ENCODE measurements at places on chromosomes 5 and 9.

- DNase-seq, result no peak
Observed at GRCh38 chr5:19314840-19315239, 673.2 kb downstream of the CDH18 start.

DNA sequence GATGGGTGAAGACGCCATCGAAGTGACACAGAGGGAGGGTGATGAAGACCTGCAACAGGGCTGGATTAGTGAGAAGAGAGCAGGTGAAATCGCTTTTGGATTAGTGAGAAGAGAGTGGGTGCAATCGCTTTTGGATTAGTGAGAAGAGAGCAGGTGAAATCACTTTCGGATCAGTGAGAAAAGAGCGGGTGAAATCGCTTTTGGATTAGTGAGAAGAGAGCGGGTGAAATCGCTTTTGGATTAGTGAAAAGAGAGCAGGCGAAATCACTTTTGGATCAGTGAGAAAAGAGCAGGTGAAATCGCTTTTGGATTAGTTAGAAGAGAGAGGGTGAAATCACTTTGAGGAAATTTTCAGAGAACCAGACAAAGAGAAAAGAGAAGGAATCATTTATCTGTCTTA lies 67.2 kb upstream of the TRIO start:
- no peak for DNase-seq

DNA sequence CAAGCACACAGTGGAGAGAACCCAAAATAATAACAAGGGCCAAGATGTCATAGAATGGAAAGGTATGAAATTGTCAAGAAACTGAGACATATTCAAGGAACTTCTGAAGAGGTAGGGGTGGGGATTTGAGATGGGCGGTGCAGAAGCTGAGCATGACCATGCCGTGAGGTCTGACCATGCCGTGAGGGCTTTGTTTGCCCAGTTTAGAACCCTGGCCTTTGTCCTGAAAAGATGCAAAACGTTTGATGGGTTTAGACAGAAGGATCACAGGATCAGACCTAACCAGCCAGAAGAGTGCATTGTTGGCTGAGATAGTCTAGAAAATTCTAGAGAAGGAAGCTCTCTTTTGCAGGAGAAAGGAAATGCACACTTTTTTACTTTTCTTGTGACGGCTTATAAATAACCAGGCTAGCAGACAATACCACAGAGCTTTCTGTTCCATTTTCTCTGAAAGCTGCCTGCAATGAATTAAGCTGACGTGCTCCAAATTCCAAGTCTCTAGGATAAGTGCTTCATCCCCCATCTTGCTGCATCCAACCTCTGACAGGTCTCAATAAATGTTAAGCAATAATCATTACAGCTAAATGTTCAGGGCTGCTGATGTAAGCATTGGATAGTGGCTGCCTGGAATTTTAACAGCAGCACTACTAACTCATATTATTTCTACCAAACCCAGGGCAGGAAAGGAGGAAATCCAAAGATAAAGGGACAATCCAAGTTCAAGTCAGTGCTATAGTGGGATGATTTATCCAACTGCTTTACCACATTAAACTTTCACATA lies 110.9 kb upstream of the IL6ST start:
- no peak for DNase-seq

GRCh38 chr5:126482591-126482990 lies 59.4 kb downstream of the GRAMD2B start:
- no peak for DNase-seq

DNA sequence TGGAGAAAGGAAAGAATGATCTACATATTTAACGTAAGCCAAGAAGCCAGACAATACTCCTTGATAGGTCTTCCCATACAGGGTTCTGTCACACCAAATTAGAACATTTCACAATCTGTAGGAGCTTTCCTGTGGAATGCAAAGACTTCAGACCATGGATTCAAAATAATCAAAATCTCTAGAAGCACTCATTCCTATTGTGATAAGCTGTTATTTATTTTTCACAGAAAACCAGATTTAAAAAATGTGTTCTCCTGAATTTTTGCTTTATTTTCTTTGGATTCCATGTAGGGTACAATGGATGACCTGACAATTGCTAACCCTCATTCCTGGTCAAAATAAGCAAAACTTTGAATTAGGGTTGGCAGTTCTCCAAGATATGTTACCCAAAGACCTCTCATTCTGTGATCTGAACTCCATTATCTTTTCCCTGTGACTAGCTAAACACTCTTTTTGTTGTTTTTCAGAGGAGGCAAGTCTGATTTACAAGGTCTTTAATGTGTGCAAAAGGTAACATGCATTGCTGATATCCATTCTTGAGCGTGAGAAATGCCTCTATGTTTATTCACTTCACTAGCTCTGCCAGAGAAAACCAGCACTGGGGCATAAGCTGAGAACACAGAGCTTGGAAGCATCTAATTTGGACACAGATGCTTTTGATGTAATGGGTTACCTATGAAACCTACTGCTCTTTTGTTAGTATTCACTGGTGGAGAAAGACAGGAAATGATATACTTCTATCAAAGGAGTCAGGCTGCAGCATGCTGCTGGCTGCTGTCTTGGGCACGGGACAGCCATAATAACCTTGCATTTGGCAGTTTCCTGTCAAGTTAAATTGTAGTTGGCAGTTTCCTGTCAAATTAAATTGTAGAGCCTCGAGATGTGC lies 31.4 kb downstream of the ACTBL2 start:
- DNase-seq, result no peak

- DNase-seq, result no peak
Observed at GRCh38 chr5:118956727-118957126, 31.6 kb downstream of the DTWD2 start.

GRCh38 chr5:23332650-23333251 lies 174.7 kb upstream of the PRDM9 start:
- DNase-seq, result no peak

DNA sequence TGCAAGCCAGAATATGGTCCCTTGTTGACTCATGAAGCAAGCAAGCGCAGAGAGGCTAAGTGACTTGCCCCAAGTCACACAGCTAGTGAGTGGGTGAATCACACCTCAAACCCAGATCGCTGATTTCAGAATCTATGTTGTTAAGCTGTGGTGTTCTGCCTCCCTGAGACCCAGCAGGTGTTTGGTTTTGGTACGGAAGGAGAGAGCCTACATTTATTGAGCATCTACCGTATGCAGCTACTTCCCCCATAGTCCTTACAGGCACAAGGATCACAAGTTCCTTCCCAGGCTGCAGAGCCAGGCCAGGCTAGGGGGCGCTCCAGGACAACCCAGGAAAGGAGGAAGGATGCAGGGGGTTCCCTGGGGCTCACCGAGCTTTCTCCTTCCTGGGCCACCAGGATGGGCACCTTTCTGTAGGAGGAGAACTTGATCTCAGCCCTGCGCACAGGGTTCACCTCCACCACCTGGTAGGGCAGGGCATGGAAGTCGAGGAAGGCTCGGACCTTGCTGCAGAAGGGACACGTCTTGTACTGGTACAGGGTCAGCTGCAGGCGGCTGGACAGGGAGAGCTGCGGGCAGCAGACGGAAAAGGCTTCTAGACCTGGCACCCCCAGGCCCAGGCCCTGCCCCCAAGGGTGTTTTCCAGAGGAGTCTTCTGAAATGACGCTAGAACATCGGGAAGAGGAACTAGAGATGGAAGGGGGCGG lies 2.5 kb downstream of the PTGES2 start:
- no peak for DNase-seq

DNA sequence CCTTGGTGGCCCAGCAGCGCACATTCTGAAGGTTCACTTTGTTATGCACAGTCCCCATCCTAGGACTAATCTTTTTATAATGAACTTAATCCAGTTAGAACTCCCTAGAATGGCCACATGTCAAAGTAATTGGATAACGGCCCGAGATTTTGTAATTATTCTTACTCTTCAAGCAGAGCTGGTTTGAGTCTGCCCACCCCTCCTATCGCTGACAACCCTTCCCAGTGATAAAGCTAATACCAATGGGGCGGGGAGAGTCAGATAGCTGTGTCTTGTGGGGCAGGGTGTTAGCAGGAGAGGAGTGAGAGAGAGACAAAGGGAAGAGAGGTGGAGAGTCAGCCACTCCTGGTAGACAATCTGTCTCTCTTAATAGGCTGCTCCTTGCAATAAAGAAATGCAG lies 356.9 kb downstream of the SLIT3 start:
- no peak for DNase-seq

DNA sequence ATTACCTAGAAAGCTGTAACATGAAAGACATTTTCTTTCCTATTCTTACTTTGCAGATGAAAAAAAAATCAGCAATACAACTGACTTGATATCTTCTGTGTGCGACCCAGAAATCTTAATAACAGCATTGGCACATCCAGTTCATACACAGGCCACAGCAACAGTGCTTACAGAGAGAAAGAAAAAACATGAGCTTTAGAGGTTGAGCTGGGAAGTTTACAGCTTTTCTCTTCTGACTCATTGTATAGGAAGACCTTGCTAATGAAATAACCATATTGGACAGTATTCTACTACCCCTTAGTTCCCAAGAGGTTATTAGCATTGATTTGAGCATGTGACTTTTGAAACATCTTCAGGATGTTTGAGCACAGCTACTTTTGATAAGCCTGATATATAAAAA lies 1033.4 kb upstream of the DMAC1 start:
- no peak for DNase-seq

GRCh38 chr9:5361326-5362010 lies 21.8 kb upstream of the RLN1 start:
- DNase-seq, result no peak

GRCh38 chr9:81522716-81523551 lies 166.4 kb downstream of the TLE1 start:
- DNase-seq, result no peak

DNA sequence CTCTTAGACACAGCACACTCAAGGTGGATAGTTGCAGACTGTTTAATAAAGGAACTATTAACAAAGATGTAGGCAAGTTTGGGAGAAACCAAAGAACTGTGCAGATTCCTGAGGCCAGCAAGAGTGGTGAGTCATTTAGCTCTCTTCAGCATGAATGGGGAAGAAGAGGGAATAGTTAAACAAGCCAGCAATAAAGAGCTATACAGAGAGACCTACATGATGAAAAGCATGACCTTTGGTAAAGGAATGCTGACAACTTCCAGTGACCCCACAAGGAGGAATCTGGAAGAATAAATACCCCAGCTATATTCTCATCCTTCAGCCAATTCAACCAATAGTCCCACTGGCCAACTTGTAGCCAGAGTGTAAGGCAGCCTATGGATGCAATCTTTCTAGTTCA lies 706.0 kb upstream of the GRAMD2B start:
- no peak for DNase-seq

- no peak for DNase-seq
Observed at GRCh38 chr5:110441035-110441434, 285.4 kb downstream of the TMEM232 start.

- no peak for DNase-seq
Observed at GRCh38 chr5:144076521-144077083, 93.9 kb downstream of the YIPF5 start.

GRCh38 chr5:10306114-10306513 lies 1.6 kb downstream of the CMBL start:
- DNase-seq, result no peak

DNA sequence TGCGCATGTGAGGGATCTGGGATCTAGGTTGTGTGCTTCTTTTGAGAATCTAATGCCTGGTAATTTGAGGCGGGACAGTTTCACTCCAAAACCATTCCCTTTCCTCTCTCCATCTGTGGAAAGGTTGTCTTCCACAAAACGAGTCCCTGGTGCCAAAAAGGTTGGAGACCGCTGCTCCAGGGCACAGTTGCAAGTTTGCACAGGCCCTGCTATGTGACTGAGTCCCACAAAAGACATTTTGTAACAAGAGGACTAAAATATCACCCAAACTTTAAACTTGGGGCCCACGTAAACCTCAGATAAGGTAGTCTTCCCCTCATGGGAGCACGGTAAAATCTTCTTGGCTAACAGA lies 5.8 kb upstream of the ZNF367 start:
- no peak for DNase-seq

- DNase-seq, result no peak
Observed at GRCh38 chr9:90943341-90943740, 141.7 kb downstream of the SYK start.

GRCh38 chr5:91787718-91788117 lies 404.6 kb upstream of the ARRDC3 start:
- DNase-seq, result no peak

- no peak for DNase-seq
Observed at GRCh38 chr9:87118594-87118993, 171.3 kb upstream of the GAS1 start.

- DNase-seq, result no peak
Observed at GRCh38 chr5:131148835-131149234, 16.2 kb downstream of the HINT1 start.

- DNase-seq, result no peak
Observed at GRCh38 chr5:14310901-14311300, 167.8 kb downstream of the TRIO start.

DNA sequence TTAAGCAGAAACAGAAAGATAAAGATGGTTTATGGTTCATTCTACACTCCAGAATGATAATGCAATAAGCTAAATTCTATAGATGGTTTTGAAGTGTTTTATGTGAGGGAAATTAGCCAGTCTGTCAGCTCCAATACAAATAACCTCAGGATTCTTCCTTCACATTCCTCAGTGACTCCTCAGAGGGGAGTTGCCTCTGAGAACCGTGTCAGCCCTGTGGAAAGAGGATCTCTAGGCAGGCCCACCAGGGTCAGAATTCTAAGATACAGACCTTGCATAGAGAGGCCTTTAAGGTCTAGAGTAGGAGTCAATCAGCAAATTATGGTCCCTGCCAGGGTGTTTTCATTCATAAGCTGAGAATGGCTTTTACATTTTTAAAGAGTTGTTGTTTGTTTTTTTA lies 26.6 kb downstream of the RUSC2 start:
- no peak for DNase-seq

- no peak for DNase-seq
Observed at GRCh38 chr5:77015938-77016569, 14.2 kb upstream of the AGGF1 start.

GRCh38 chr9:38621434-38622287 lies 1.3 kb upstream of the ANKRD18A start:
- DNase-seq, result no peak

DNA sequence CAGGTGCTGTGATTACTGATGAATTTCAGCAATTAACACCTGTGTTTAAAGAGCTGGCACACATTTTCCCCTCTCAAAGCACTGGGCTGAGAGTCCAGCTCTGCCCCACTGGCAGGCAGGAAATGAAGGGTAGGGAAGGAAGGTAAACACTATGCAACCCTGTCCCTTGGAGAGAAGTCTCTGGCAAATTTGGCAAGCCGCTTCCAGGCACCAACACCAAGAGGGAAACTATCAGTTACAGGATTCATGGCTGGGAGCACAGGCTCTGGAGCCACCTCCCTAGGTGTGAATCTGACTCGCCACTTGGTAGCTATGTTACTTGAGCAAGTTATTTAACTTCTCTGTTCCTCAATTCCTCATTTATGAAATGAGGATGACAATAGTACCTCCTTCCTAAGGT lies 3.3 kb downstream of the ANKS6 start:
- DNase-seq, result no peak

Data from hypothalamus (tissue), 51 donors.